ENCODE measurements at places on chromosomes 5 and 9. TPM values are rescaled to one million over a fixed set of nuclear protein-coding genes. Genes with fewer than 3 reads are reported as not detected.

The PCDHB12 gene
- total RNA-seq = 0.76 TPM

The GABRA6 gene
- not detected for total RNA-seq

The SLC36A3 gene
- not detected for total RNA-seq

The WDR31 gene
- total RNA-seq = 0.29 TPM

The ENHO gene
- total RNA-seq = 0.29 TPM

The CDH6 gene
- total RNA-seq = not detected

The NSG2 gene
- not detected for total RNA-seq

The PRSS3 gene
- 14.1 TPM for total RNA-seq

The C1QTNF2 gene
- total RNA-seq = 0.10 TPM

The GPR107 gene
- 40.5 TPM for total RNA-seq

The C5orf52 gene
- total RNA-seq = not detected

The KCNV2 gene
- not detected for total RNA-seq

The SH3RF2 gene
- total RNA-seq = 0.67 TPM

The TIGD6 gene
- 4.2 TPM for total RNA-seq

The IARS1 gene
- total RNA-seq = 173 TPM

The PCDHB2 gene
- total RNA-seq = 1.6 TPM

The ITGA1 gene
- 22.7 TPM for total RNA-seq

The ECM2 gene
- under 0.01 TPM for total RNA-seq

The PHF24 gene
- not detected for total RNA-seq

The CHSY3 gene
- total RNA-seq = 1.3 TPM

The DNAJC18 gene
- total RNA-seq = 8.7 TPM

The PCDHA2 gene
- not detected for total RNA-seq
